ENCODE measurements at places on chromosomes 11 and 22.

GRCh38 chr11:15159085-15159484 is 44.4 kb downstream of the INSC start:
- DNase-seq, result no peak

DNA sequence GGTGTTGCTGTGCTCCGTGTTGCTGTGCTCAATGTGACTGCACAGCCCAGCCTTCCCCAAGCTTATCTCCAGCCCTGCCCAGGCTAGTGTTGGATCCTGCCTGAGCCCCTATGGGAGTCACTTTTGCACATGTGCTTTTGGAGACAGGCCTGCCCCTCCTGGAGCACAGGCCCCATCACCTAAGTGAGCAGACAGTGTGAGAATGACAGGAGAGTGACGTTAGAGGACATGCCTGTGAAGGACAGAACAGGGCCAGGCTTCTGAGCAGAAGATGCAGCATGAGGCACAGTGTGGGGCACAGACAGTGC is 36.6 kb upstream of the SUSD2 start:
- no peak for DNase-seq

GRCh38 chr11:130831506-130831905 is 84.8 kb downstream of the SNX19 start:
- DNase-seq, result no peak

- DNase-seq, result no peak
Observed at GRCh38 chr11:88345949-88346348, 8.4 kb upstream of the CTSC start.

GRCh38 chr11:14578541-14578956 is 58.4 kb upstream of the PSMA1 start:
- DNase-seq, result peak; percentile 40

GRCh38 chr22:36298118-36298517 is 45.2 kb downstream of the APOL1 start:
- no peak for DNase-seq

- no peak for DNase-seq
Observed at GRCh38 chr11:60634126-60634525, 65.3 kb upstream of the MS4A8 start.

- DNase-seq, result no peak
Observed at GRCh38 chr11:22337596-22338485, at the start of gene SLC17A6. TSS of gene SLC17A6 (plus strand) at chr11:22338381. CDS start at chr11:22338534, 153 bp downstream.

DNA sequence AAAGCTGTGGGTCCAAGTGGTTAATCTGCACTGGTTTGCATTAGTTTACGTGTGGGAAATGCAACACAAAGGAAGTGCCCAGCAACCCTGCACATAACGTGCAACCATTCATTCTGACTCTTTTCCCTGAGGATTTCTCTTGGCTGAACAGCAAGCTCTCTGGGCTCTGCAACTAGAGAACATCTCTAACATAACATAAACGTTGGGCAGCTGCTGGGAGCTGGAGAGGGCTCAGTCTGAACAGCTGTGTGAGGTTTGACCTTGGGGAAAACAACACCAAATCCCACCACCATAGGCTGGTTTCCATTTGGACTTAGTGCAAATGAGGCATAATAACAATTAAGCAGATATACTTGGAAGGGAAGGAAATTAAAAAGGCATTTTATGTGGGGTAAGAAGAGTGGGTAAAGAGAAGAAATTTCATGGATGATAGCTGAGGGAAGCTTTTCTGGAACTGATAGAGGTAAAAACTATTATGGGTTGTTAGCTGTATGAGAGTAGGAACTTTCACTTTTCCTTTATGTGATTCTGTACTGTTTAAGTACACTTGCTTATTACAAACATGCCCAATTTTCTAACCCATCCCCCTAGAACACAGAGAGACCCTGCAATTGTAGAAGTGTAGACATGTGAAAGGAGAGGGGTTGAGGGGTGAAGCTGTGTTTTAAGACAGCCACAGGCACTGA is 76.2 kb downstream of the SNX19 start:
- DNase-seq, result no peak

- DNase-seq, result no peak
Observed at GRCh38 chr11:11458001-11458400, 105.0 kb upstream of the CSNK2A3 start.

DNA sequence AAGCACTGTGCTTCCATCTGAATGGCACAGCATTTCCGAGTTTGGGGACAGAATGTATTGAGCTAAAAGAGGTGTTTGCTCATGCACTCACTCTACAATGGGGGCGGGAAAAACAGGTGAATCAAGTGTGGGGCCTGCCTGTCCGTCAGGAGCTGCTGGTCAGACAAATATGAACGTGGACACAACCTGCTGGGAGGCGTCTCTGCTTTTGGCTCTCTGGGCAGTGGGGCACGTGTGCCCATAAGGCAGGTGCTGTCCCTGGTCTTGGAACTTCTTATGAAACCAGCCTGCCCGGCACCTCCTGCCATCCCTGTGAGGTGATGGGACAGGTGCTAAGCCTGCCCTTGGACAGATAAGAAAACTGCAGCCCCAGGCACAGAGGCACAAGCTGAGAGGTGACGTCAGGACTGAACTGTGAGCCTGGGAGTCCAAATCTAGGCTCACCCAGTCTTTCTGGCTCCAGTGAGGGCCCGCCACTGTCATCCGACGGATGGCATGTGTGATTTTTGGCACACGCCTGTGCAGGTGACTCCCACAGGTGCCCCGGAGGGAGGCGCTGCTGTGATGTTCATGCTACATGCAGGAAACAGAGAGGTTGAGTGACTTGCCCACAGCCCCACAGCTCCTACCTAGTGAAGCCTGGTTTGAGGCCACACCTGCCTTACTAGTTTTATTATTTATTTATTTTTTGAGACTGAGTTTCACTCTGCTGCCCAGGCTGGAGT is 51.6 kb downstream of the SMIM38 start:
- no peak for DNase-seq

- DNase-seq, result no peak
Observed at GRCh38 chr11:68470304-68470811, 9.8 kb downstream of the PPP6R3 start.

DNA sequence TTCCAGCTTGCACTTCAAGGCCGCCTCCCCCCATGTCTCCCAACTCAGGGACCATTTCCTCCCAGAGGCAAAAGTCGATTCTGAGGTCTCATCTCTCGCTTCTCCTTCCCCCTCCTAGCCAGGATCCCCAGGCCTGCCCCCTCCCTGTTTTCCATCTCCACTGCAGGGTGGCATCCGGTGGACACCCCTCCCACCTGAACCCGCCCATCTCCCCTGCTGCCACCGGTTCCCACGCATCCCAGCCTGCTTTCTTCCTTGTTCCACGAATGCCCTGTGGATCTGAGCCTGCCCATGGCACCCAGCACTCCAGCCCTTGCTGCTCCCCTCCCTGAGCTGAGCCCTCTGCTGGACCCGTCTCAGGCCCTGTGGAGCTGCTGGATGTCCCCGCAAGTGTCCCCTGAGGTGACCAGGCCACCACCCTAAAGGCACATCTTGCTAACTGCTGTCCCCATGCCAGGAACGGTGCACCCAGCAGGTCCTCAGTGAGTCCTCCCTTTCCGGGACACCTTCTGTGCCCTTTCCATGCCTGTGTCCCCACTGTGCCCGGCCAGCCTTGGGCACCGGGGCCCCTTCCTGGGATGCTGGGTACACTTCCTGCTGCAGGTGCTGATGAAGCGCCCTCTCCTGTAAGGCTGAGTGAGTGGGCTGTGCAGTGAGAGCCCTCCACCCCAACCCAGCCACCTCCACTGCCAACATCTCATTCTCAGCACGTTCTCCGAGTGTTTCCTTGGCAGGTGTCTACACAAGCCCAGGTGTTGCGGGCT is 936 bp downstream of the IL17REL start:
- no peak for DNase-seq

DNA sequence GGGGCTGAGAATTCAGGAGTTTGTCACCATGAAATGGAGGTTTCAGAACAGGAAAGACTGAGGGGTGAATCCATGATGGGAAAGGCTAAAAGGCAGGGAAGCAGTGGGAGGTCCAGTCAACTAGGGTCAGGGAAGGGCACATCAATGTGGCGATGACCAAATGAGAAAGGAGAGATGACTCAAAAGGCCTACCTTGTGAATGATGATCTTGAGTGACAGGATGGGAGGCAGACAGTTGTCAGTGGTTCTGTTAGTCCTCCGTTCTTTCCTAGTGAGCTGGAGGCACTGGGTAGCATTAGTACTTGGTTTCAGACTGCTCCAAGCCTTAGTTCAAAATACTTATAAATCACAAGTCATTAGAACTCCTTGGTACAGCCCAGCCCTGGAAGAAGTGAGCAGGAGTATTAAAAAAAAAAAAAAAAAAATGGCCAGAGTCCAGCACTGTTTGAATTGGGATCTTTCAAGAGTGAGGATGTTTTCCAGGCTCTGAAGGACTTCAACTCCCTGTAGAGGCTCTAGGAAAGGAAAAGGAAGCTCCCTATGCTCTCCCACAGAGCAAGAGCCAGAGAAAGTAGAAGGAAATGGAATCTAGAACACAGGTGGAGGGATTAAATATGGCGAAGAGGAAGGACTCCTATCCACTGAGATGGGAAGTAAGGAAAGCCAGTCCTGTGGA is 8.3 kb upstream of the DCHS1 start:
- no peak for DNase-seq

GRCh38 chr22:17665854-17666253 is 27.3 kb downstream of the BCL2L13 start:
- DNase-seq, result no peak

GRCh38 chr11:3840004-3840869 is 522 bp downstream of the RHOG start:
- no peak for DNase-seq

- peak; percentile 63 for DNase-seq
Observed at GRCh38 chr22:37079668-37080171, 28.2 kb downstream of the KCTD17 start.

DNA sequence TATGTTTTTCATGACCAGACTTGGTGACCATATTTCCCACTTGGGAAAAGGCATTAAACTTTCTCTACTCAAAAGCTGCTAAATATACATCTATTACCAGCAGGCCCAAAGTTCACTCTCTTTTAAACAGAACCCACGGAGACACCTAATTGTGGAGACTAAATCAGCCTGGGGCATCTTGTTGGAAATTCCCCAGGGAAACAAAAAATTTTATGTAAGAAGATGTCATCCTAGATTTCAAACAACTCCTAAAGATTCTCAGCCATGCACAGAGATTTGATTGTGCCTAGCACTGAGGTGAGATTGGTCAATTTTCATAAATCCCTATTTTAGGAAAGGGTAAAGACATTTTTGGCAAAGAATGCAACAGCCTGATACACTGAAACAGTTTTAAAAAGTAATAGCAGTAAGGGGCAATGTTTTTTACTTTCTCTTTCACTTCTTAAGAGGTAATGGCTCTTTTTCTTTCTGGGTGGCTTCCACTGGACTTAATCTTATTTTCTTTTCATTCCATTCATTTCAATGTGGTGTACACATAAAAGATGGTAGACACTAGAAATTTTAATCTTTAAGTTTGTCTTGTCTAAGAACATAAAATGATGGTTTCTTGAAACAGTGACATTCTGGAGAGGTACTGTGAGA is 9.6 kb downstream of the OR52N2 start:
- DNase-seq, result no peak

DNA sequence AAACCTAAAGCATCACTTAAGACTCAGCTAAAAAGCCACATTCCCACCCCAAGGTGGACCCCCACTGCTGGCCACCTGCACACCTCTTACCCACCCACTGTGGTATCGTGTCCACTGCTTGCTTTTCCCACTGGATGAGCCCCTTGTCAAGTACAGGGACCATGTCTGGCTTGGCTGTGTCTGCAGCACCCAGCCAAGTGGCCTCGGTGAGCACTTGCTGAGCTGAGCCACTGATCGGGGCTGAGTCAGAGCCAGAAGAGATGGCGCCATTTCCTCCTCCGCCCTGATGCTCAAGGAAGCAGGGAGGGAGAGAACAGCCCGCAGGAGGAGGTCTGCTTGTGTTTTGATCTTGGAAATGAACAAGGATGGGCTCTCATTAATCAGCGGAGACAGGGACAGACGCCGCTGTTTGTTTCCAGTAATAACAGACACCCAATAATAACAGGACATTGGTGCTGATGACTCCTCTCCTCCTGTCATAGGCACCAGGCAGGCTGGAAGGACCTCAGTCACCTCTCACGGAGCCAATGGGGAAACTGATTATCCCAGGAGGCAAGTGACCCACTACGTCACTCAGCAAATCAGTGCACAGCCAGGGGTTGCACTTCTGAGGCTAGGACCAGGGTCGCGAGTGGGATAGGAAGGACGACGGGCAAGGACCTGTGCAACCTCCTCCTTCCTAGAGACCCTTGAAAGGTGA is 85.2 kb upstream of the RTL6 start:
- no peak for DNase-seq

DNA sequence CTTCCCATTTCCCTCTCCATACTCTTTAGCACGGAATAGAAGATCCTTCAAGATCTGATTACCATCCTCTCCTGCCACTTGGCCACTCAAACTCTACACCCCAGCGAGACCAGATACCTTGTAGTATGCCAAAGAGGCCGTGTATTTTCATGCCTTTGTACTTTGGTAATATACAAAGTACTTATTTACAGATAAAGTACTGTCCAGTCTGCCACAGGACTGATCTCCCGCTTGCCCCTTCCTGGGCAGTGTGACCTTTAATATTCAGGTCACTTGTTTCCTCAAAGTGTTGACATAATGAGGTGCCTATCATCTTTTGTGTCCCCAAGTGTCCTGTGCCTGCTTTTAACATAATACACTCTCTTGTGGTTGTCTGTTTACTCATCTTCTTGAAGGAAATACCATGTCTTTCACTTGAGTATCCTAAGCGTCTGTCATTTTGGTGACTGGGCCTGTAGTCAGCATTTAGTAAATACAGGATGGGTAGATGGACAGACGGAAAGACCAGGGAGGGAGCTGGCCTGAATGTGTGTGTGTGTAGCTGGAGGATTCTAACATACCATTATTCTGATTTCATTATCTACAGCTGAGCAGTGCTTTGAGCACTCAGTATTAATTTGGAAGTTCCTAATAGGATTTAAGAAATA is 137.4 kb downstream of the NAV2 start:
- no peak for DNase-seq

DNA sequence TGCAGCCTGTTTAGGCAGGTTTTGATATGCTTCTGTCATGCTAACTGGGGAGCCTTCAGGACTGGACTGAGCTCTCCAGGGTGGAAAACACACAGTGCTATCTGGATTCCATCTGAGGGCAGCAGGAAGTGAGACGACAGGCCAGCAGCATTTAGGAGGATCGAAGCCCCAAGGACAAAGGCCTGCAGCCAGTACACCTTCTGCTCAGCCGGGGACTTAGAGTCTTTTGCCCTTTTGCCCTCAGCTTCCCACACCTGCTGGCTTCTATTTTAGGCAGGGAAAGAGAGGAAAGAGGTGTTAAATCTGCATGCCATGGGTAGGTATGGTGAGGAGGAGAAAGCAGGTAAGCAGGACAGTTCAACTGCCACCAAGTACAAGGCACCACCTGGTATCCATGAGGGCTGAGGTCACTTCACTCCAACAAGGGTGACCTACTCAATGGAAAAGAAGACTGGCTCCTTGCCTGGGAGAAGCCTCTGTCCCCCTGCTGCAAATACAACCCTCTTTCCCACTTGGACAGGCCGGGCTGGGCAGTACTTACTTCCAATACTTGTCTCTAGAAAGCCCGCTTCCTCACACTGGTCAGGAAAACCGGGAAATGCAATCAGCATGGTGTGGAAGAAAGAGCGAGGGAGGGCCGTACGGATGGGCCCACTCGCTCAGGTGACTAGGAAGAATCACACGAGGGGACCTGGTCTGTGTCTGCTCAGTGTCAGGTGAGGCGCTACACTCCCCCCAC is 12.3 kb downstream of the LARGE2 start:
- no peak for DNase-seq
